Testis (tissue), 5 donors: ENCODE measurements at places on chromosomes 1 and 21. TPM values are rescaled to one million over a fixed set of nuclear protein-coding genes. Genes with fewer than 3 reads are reported as not detected.

DNA sequence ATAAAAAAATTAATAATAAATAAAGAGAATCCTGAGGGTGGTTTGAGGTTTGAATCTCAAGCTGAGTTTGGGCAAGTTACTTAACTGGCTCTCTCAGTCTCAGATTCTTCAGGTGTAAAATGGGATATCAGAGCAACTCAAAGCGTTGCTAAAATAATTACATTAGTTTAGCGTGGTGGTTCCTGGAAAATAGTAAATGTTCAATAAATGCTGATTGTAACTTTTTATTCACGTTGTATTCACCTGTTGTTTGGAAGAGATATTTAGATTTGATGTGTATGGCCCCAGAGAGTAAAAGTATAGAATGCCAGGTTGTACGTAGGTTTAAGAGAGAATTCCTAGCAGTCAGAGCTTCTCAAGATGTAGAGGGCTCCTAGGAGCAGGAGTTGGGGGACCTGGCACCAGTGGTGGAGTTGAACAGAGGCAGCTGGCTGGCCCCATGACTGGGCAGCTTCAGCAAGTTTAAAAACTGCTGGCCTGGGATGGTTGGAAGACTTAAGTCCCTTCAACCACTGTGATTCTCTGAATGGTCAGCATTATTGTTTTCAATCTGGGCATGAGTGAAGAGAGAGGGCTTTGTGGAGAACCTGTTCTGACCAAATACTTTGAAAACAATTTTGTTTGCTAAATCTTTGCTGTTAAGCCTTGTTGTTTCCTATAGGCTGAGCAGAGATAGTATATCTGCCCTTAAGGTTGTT is 22.4 kb downstream of the PRCC start:
- DNase-seq = no peak

DNA sequence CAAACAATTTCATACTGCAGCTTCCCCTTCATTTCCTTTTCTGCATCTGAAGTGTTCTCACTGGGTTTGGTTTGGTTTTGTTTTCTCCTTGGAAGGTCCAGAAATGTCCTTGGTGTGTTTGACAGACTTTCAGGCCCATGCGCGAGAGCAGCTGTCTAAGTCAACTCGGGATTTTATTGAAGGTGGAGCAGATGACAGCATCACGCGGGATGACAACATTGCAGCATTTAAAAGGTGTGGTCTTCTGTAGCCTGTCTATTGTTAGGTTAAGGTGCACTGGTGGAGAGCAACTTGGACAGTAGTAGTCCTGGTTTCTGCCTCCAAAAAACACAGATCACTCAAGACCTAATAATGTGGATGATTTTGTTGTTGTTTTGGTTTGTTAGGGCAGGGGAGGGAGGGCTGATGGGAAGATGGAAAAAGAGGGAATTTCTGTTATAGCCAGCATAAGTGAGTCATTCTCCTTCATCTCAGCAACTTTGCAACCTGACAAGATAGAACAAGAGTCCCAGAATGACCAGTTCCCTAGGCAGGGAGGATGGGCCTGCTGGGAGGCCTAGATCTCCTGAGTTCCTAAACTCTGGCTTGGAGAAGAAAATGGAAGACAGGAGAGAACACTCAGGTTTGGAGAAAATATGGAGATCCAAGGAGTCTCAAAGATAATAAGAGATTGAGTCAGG is 12.5 kb downstream of the HAO2 start:
- no peak for DNase-seq

- DNase-seq = no peak
These were observed 513.8 kb downstream of the PTPRC start for GRCh38 chr1:199152676-199153075.

DNA sequence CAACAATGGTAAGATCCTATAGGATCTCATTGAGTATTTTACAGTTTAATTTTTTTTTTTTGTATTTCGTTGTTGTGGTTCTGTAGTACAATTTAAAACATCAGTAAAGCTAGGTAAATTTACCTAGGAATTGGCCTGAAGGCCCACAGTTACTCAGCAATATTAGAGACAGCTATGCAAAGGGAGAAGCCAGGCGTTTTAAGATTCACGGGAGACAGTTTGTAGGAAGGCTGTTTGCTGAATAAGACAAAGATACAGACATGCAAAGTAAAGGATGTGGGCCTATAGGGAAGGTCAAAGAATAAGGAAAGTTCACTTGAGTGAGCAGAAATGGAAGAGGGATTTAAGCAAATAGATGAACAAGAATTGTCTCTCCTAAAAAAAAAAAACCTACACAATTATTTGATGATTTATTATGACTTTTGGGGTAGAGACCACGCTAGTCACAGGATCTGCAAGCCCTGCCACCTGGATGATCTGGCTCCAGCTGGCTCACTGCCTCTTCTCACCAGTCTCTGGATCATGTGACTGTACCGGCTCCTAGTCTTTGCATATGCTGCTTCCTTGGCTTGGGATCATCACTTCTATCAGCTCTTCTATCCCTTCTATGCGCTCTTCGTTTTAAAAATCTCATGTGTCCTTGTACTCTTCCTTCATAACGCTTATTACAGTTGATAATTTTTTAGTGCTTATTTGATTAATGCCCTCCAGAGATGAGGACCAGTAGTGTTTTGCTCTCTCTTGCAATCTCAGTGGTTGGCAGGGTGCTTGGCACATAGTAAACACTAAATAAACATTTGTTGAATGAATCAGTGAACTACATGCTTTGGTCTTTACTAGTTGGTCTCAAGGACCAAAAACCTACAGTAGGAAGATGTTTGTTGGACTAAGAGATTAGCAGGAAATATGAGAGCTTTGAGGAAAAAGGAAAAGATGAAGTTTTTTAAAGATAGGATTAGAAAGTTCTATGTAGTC is 14.1 kb downstream of the DYRK1A start:
- peak; percentile 56 for DNase-seq

GRCh38 chr1:232812560-232812959 is 7.3 kb downstream of the MAP10 start:
- no peak for DNase-seq

DNA sequence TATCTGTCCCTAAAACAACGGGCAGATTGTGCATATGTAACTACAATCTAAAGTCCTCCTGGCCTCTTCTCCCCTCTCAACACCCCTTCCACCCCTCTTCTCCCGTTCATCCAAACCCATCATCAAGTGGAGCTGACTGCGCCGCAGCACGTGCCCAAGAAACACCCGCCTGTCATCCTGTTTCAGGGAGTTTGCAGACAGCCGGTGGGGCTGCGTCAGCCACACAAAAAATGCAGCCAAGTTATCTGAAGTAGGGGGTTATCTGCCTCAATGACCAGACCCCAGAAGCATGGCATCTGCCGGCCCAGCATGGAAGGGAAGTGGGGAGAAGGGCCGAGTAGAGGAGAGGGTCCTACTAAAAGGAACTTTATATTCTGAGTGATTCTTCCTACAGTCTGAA is 49.0 kb downstream of the GPR161 start:
- no peak for DNase-seq

Gene SLFNL1
- polyA plus RNA-seq = 85.4 TPM

Gene SLC16A4
- 17.4 TPM for polyA plus RNA-seq

Gene LRRC39
- polyA plus RNA-seq = 15.6 TPM

Gene AUNIP
- polyA plus RNA-seq = 28.5 TPM
